Fibroblast of skin of back (primary cell): ENCODE measurements at places on chromosomes 7 and 10.
A peak's percentile ranks its signal among the peaks of the same experiment; 100 is the strongest.

GRCh38 chr7:75038508-75038907, 35.1 kb downstream of the RCC1L start:
- no peak for DNase-seq

GRCh38 chr10:78976825-78977755, 91.7 kb upstream of the ZMIZ1 start:
- no peak for DNase-seq

DNA sequence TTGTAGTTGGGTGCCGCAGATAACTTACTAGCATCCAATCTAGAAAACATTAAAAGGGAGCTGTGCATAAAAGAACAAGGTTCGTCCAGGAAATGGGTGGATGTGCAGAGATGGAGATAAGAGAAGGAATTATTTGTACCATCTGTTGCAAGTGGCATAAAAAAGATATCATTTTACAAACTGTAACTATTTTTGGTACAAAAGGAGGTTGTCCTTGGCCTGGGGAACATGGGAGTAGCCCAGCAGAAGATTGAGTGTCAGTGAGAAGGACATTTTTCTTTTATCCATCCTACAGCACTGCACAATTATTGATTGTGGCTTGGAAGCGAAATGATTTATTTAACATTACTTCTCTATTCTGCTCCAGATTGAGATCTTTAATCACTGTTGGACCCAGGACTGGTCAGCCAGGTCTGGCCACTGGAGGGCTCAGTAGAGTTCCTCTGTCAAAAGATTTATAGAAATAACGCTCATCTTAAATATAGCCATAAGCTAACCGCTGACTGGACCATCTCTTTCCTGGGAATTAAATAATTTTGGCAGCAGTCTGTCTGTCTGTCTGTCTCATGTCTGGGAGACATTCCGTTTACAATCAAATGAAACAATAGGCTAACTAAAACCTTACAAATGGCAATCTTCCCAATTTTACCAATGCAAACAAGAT, 254.1 kb downstream of the KIAA1217 start:
- peak; percentile 40 for DNase-seq

GRCh38 chr10:124179308-124180043, 86.1 kb upstream of the CHST15 start:
- no peak for DNase-seq

DNA sequence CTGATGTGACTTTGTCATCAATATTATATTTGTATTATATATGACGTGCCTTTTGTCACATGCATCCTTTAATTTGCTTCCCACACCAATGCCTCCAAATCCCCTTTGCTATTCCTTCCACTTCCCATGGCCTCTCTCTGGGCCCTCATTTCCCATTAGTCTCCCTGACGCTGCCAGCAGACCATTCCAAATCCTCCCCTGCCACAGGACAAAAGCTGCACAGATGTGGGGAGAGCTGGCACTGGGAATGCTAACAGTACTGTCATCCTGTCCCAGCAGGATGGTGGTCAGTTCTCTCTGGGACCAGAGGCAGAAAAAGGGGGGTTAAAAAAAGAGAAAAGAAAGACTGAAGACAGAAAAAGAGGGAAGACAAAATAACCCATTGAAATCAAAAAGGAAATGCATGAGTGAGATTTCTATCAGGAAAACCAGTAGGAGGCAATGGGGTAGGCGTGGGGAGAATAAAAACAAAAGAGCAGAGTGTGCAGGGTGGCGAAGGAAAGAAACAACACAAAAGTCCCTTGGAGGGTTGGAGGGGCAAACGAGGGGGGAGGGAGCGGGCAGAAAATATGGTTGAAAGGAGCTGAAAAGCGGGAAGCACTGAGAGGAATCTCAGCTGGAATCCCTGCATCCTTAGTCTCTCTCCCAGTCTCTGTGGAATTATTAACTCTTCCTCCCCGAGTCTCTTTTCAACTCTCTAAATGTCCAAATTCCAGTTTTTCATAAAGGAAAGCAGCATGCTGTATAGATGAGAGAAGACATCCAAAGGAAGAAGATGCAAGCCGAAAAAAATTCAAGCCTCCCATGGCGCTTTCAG, 59.2 kb upstream of the PTN start:
- peak; percentile 30 for DNase-seq

GRCh38 chr7:99368750-99369389, 5.7 kb upstream of the ARPC1B start:
- DNase-seq: no peak

GRCh38 chr10:13528875-13529713, at the start of gene BEND7:
BEND7 (minus strand) TSS chr10:13529014; CDS start chr10:13528533, 481 bp downstream.
- DNase-seq: peak; percentile 20

- no peak for DNase-seq
Measured at GRCh38 chr10:104199567-104199966, 32.6 kb downstream of the CFAP43 start.

GRCh38 chr7:17094963-17095574, 203.4 kb upstream of the AHR start:
- peak; percentile 25 for DNase-seq

DNA sequence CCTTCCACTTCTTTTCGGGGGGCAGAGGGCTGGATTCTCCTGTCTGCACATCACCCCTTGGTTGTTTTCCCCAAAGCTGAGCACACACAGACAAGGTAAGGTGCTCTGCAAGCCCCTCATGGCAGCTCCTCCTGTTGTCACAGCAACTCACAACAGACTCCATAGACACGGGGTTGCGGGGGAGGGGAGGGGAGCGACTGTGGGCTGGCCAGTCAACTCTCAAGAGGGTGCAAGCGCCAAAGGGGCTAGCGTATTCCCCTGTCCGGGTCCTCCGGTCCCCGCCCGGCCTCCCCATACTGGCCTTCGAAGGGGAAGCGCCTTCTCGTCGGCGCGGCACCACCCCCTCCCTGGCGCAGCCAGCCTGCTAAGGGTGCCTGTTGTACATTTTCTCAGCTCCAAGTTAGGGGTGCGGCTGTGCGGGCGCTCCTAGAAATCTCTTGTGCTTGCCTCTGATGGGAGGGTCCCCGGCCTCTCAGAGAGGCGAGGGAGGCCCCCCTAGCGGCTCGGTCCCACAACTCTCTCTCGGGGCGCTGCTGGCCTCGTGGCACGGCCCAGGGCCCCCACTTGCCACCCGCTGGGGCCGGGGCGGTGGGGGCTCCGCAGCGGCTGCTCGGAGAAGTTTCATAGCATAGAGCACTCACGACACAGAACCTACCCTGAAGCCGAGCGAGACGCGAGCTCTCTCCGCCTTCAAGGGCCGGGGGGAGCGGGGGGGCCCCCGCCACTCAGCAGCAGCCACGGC, 498 bp downstream of the RHOBTB1 start:
- peak; percentile 56 for DNase-seq

DNA sequence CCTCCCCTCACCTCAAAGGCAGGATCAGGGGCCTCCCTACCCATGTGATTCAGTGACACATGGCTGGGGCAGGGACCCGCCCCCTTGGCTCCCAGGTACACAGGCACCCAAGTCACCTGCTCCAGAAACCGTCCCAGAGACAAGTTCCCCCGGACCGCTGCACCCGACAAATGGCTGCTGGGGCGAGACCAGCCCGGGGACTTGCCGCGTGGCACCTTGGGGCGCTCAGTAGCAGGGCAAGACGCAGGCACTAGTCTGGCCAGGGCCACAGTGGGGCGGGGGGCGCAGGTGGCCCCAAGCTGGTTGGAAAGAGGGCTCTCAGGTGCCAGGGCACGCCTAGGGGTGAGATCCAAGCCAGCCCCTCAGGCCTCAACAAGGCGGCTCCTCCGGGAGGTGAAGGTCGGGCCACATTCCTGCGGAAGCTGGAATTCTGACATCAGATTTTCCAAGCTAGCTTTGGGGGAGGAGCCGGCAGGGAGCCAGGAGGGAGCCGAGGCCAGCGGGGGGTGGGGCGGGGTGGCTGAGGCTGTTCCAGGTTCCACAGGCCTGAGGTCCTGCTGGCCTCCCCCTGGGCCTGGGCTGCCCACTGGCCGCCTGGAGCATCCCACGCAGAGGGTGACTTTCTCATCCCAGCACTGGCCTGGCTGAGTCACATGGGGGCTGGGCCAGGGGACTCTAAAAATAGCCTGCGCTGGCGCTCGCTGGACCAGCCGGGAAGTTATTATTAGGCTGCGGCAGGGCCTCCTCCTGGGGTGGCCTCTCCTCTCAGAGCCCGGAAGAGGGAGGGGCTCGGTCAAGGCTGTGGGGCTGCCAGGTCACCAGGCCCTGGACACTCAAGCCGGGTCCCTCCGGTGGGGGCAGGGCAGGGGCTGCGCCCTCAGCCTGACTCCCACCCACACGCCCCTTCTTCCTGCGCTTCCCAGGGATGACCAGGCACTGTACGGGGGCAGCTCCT, 20.5 kb upstream of the INPP5A start:
- peak; percentile 98 for DNase-seq

GRCh38 chr7:142878315-142878714, 7.2 kb downstream of the TRPV6 start:
- no peak for DNase-seq

DNA sequence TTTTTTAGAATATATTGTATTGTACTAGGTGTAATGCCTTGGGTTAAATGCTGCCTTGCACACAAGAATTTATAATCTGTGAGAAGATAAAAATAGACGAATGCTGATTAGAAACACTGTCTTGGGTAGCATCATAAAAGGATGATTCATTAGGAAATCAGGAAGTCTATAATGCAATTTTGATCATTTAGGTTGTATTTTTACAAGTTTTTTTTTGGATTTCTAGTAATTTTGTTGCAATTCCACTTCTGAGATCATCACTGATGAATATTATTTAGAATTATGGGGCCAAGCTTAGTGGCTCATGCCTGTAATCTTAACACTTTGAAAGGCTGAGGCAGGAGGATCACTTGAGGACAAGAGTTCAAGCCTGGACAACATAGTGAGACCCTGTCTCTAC, 29.6 kb downstream of the WBP1L start:
- DNase-seq: peak; percentile 57

- no peak for DNase-seq
Measured at GRCh38 chr7:147170341-147171012, 1053.9 kb downstream of the CNTNAP2 start.

GRCh38 chr7:130435311-130435854, 5.4 kb downstream of the CEP41 start:
- no peak for DNase-seq

- no peak for DNase-seq
Measured at GRCh38 chr10:131649617-131650016, 251.2 kb upstream of the PPP2R2D start.

GRCh38 chr10:88833723-88834122, 17.9 kb downstream of the ANKRD22 start:
- DNase-seq: no peak

- peak; percentile 70 for DNase-seq
Measured at GRCh38 chr10:114767101-114767985, 54.2 kb upstream of the FHIP2A start.

DNA sequence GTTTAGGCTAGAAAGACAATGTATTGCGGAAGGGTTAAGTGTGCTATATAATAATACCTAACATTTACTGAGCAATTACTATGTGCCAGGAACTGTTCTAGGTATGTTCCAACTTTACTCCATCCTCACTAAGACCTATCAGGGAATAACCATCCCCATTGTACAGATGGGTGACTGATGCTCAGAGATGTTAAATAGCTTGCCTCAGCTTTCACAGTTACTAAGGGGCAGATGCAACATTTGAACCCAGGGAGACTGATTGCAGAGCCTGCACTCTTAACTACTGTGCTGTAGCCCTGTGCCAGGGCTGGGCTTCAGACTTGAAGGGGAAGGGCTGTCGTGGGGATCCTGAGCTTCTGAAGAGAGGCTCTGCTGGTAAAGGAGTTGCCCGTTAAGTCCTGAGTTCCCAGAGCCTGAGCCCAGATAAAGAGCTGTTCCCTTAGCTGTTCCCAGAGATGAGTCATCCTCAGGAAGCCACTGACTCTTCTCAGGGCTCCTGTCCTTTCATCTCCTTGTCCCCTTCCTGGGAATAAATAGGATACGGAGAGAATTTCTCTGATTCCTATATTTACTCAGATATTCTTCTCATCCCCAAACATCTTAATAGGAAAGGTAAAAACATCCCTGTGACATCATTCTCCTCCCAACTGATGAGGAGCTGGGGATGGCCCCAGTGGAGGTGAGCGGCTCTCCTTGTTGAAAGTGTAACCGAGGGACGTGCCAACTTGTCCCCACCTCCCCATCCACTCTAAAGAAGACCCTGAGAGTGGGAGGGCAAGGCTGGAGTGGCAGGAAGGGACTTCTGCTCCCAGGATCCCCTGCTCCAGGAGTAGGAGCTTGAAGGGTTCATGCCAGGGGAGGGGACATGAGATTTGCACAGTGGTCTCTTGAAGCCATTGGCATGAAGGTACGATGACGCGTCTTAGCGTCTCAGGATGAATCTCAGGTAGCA, 28.0 kb upstream of the HABP2 start:
- DNase-seq: peak; percentile 67

GRCh38 chr10:93493162-93493561, 3.2 kb upstream of the CEP55 start:
- no peak for DNase-seq

DNA sequence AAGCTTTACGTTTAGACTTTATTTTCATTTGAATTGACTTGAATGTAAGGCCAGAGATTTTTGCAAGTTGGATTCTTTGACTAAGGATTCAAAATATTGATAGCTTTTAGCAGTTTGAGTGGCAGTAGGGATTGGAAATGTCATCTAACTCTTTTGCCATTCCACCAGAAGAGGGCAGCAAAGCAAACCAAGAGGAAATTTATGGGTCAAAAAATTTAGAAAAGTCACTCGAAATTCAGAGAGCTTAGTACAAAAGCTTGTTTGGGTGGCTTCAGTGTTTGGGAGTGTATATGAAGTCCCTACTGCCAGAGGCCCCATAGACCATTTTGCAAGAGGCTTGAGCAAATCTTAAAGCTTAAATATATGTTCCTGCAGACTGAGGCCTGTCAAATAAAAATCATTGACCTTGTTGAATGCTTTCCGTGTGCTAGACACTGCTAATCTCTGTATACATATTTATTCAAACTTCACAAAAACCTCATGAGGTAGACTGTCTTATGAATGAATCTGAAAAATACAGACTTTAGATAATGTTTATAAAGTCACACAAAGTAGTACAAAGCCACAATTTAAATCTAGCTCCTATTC, 44.6 kb upstream of the RSBN1L start:
- DNase-seq: peak; percentile 40

DNA sequence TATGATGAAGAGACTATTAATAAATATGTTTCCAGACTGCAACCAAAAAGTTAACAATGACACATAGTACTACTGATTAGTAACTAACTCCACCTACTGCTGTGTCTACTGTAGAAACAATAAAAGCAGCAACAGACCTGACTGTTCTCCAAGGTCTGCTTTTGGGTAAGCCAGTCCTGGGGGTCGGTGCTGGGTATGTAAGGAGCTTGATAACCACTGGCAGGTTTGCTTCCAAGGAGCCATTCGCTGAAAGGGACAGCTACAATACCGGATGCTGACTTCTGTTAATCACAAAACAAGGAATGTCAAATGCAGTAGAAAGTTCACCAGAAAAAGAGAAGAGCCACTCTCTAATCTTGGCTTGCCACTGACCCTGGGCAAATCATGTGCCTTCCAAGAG, 17.7 kb downstream of the NCOA4 start:
- no peak for DNase-seq

GRCh38 chr7:121489440-121489839, 93.3 kb upstream of the FAM3C start:
- no peak for DNase-seq

DNA sequence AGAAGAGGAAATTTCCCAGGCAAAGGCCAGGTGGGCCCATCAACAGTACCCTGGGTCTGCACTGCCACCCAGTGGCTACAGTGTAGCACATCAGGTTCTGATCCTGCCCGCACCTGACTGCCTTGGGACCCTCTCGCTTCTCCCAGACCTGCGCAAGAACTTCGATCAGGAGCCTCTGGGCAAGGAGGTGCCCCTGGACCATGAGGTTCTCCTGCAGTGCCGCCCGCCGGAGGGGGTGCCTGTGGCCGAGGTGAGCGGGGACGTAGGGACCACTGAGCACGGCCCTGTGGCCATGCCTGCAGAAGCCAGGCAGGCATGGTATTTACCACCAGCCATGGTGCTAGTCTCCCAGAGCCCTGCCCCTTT, 33.9 kb upstream of the SLC29A3 start:
- DNase-seq: peak; percentile 30
